ENCODE measurements at places on chromosomes 12 and 14. TPM values are rescaled to one million over a fixed set of nuclear protein-coding genes. Genes with fewer than 3 reads are reported as not detected.
A peak's percentile ranks its signal among the peaks of the same experiment; 100 is the strongest.

- no peak for DNase-seq
These were observed 40.9 kb upstream of the NOS1 start for GRCh38 chr12:117402363-117402762.

Gene CMA1
- 0.26 TPM for polyA plus RNA-seq

Gene ANG
- 8.9 TPM for polyA plus RNA-seq

Gene CCNT1
- 35.7 TPM for polyA plus RNA-seq

Gene HELB
- polyA plus RNA-seq, result 8.2 TPM

DNA sequence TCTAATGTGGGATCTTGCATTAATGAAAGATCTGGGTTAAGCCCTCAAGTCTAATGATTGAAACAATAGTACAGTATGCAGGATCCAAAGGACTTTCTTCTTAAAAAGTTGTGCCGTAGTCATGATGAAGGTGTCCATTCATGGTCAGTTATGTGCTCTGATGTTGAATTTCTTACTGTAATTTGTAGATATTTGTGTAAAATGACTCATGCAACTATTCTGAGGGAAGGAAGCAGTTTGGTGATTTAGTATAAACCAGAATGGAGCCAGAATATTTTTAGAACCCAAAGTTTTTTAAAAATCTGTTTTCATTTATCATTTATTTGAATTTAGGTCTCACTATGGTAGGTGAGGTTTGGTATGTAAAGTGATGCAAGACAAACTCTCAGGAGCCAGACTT, 151.2 kb downstream of the AKAP6 start:
- DNase-seq, result no peak

DNA sequence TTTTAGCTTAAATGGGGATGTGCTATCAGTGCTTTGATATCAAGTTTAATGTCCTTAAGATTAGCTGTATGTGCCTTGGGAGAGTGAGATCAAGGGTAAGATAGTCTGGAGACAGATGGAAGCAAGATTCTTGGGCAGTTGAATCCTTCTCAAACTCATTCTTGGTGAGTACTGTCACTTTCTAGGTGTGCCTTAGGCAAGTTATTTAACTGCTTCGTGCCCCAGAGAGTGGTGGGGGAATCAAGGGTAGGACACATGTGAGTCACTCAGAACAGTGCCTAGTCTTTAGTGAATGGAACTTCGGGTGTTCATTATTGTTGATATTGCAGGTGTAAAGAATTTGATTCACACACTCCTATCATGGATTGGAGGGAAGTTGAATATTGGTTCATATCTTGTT, 803.7 kb downstream of the DIO2 start:
- no peak for DNase-seq

DNA sequence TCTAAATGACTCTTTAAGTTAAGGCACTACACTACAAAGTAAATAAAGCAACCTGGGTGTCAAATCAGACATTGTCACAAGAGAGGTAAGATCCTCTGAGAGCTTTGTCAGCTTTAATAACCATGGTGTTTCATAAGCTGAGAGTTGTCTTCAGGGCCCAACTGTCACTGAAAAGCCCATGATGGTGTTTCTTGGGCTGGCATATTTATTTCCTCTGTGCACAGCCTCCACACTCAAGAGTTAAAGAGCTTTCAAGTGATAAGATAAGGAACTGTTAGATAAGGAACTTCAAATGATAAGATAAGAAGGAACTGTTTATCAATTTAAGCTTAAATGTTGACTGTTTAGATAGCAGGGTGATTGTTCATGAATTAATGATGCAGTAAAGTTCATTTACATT, 495.4 kb downstream of the TMEM117 start:
- DNase-seq, result no peak

- no peak for DNase-seq
These were observed 107.3 kb downstream of the SLC38A4 start for GRCh38 chr12:46718495-46718894.

Gene SERPINA12
- polyA plus RNA-seq, result not detected

DNA sequence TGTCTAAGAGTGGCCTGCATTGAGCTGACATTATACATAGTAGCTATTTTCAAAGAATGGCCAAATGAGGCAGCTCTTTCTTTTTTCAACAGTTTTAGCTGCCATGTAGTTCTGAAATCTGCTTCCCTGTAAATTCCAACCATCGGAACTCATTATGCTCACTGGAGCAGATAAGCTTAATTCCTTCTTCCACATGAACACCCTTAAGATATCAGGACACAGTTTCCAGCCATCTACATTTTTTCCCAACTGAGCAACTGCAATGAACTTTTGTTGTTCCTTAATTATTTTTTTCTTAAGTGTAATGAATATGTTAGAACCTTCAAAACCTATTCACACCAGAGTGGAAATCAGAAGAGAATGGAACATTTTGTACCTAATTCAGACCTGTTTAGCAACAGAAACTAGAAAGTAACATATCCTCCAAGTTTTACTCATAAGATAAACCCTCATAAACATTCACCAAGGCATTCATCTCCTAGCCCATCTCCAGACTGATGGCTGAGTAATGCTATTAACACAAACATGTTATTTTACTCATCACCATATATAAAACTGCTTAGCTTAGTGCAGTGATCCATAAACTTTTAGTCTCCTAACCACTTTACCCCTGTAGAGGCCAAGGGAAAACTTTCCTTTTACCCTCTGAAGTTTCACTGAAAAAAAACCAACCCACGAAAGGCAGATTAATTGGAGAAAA, 296.1 kb upstream of the SYT1 start:
- DNase-seq, result no peak

DNA sequence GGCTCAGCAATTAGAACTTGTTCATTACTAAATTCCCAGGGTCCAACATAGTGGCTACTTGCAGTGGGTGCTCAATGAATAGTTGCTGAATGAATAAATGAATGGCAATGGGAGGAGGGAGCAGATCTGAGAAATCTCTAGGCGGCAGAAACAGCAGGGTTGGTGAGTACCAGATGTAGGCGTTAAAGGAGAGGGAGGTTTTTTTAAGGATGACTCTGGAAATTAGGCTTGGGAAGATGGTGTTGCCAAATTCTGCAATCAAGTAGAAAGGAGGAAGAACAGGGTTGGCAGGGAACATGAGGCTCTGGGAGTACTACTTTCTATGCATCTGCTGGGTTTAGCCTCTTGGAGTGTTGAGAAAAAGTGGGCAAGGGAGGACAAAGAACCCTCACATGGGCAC, 207.1 kb downstream of the APAF1 start:
- DNase-seq, result no peak

GRCh38 chr12:76666290-76666835, 97.6 kb upstream of the ZDHHC17 start:
- no peak for DNase-seq

- no peak for DNase-seq
These were observed 255.2 kb upstream of the DDHD1 start for GRCh38 chr14:53408175-53408879.

GRCh38 chr14:72685456-72685855, 208.4 kb downstream of the DPF3 start:
- no peak for DNase-seq

- DNase-seq, result no peak
These were observed 1116.9 kb upstream of the TMEM132C start for GRCh38 chr12:127150028-127150427.

Gene PIANP
- polyA plus RNA-seq, result 6.7 TPM

- DNase-seq, result no peak
These were observed 12.8 kb upstream of the CCDC91 start for GRCh38 chr12:28177461-28177860.

DNA sequence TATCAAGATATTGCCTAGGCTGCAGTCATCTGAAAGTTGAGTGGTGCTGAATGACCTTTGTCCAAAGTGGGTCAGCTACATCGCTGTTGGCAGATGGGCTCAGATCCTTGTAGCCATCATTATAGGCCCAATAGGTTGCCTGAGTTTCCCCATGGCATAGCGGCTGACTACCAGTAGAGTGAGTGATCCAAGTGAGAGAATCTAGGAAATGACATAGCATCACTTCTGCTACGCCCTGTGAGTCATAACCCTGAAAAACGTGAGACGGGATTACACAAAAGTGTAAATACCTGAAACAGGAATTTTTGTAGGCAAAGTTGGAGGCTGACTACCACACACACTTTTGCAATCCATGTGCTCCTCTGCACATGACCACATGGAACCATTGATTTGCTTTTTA, 273.3 kb downstream of the RPL10L start:
- no peak for DNase-seq

DNA sequence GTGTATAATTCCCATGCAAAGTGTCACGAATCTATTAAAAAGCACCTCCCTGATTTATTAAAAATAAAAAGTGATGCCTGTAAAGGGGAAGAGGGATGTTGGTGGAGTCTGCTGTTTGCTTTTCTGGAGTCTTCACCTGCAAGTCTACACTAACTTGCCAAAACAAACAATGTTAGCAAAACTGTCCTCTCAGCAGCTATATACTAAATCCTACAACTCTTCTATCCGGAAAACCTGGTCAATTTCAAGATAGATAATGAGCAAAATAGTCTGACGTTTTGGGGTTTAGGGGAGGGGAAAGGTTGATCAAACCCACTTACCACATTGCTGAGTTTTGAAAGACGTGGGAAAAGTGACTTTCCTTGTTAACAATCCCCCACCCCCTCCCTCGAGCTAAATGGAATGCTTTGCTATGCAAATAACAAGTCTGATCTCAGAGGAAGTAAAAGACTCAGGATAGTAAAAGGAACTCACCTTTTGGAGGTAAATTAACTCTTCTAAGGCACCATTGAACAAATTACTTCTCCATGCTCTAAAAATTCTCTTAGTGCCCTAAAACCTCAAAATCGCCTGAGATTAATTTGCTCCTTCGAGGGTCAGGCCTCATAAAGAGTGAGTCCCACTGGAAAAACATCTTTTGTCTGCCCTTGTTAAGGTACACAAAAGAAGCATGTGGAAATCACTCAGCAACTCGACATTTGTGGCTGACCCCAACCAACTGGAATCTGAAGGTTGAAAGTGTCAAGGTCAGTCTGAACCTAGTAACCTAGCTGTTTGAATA, 13.5 kb downstream of the BMP4 start:
- DNase-seq, result no peak

GRCh38 chr14:44369401-44370123, 137.5 kb downstream of the FSCB start:
- DNase-seq, result no peak

Gene PEBP1
- polyA plus RNA-seq, result 265 TPM

- DNase-seq, result no peak
These were observed 51.2 kb downstream of the OSBPL8 start for GRCh38 chr12:76508128-76508980.

Gene ADAM21
- polyA plus RNA-seq, result 0.96 TPM

GRCh38 chr12:20368651-20369304, 441 bp downstream of the PDE3A start:
- DNase-seq, result peak; percentile 52

DNA sequence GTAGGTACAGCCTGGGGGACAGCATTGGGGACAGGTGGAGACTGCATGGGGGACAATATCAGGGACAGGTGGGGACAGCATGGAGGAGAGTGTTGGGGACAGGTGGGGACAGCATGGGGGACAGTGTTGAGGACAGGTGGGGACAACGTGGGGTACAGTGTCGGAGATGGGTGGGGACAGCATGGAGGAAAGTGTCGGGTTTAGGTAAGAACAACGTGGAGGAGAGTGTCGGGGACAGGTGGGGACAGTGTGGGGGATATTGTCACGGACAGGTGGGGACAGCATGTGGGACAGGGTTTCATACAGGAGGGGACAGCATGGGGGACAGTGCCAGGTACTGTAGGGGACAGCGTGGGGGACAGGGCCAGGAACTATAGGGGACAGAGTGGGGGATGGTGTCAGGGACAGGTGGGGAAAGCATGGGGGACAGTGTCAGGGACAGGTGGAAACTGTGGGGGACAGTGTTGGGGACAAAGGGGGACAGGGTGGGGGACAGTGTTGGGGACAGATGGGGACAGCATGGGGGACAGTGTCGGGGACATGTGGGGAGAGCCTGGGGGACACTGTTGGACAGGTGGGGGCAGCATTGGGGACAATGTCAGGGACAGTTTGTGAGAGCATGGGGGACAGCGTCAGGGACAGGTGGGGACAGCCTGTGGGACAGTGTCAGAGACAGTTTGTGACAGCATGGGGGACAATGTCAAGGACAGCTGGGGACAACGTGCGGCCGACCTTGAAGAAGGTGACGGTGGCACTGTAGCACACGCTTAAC, 213.1 kb downstream of the TMEM121 start:
- no peak for DNase-seq

Gene CLEC4E
- 0.17 TPM for polyA plus RNA-seq

GRCh38 chr12:98403936-98404335, 111.5 kb upstream of the TMPO start:
- no peak for DNase-seq

Gene TRMT61A
- 8.4 TPM for polyA plus RNA-seq

GRCh38 chr12:26212396-26212795, 17.0 kb downstream of the SSPN start:
- no peak for DNase-seq

DNA sequence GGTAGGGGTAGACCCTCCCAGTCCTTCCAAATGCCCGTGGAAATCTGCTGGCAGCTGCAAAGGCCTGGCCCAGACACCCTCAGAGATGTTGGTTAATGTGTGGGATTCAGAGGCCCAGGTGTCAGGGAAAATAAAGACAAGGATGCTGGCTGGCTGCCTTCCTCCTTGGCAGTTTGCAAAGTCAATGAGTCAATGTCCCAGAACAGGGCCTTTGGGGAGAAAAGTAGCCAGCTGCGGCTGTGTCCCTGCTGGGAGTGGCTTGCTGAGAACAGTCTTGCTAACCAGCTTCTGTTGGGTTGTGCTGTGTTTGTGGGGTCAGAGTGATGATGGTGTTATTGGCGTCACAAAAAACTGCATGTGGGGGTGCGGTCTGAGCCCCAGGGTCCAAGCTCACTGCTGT, 29.2 kb downstream of the GLRX5 start:
- DNase-seq, result no peak

DNA sequence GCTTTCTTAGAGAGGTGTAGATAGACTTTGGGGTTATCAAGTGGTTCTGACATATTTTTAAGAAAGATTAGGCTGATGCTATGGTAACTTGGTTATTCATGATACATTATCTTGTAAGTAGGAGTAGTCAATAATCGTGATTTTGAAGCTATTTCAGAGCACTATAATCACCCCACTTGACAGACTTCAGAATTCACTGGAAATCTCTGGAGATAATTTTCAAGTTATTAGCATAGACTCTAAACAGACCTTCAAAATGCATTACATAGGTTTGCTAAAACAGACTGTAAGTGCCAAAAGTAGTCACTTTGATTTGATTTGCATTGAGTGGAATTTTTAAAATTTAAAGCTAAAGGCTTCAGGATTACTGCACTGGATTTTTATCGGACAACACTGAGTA, 74.3 kb downstream of the ERGIC2 start:
- no peak for DNase-seq

DNA sequence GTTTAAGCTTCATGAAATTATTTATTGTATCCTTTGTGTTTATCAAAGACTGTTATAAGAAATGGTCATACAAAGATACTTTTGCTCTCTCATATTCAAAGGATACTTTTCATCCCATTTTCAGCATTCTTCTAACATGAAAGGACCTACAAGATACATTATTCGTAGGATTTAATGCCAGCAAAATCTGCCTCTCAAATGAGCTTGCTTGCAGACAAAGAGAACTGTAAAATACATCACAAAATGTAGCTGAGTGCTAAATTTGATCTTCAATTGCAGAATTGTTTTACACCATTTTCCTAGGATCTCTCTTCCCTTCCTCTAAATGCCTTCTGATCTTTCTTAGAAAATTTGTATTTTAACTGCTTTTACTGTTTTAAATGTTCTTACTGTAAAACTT, 333.0 kb upstream of the NAV3 start:
- DNase-seq, result no peak

All from right lung (tissue), 10 donors.